SK-N-MC (cell line): ENCODE measurements at places on chromosomes 7 and 10.
A peak's percentile ranks its signal among the peaks of the same experiment; 100 is the strongest.

- no peak for DNase-seq
Observed at GRCh38 chr10:98295907-98296306, 27.9 kb upstream of the LOXL4 start.

DNA sequence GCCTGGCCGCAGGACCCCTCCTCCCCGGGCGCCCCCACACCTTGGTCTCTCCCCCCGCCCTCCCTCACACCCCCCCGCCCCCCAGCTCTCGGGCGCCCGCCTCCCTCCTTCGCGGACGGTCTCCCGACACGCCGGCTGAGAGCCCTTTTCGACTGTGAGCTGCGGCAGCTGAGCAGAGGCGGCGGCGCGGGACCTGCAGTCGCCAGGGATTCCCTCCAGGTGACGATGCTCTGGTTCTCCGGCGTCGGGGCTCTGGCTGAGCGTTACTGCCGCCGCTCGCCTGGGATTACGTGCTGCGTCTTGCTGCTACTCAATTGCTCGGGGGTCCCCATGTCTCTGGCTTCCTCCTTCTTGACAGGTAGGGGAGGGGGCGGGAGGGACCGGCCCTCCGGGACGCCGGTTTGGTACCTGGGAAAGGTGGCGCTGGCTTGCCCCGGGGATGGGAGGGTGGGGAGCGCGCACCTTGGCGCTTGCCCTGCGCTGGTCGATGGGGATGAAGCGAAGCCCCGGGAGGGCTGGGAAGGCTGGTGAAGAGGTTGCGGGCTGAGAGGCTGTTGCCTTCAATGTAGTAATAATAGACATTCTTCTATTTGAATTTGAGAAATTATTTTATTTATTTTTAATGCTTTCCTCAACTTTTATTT, at the start of gene BMPER:
BMPER (plus strand) TSS at position 151 of the 644 bp plus-strand sequence; CDS start at position 226, 75 bp downstream.
- no peak for DNase-seq

- DNase-seq = no peak
Observed at GRCh38 chr7:143910473-143911248, 8.7 kb upstream of the TCAF1 start.

- no peak for DNase-seq
Observed at GRCh38 chr10:34088208-34088794, 726.8 kb downstream of the PARD3 start.

GRCh38 chr7:45160417-45160881, 2.9 kb downstream of the RAMP3 start:
- no peak for DNase-seq

- no peak for DNase-seq
Observed at GRCh38 chr7:126605056-126605455, 647.7 kb downstream of the GRM8 start.

- no peak for DNase-seq
Observed at GRCh38 chr10:127102176-127102575, 94.2 kb downstream of the INSYN2A start.

DNA sequence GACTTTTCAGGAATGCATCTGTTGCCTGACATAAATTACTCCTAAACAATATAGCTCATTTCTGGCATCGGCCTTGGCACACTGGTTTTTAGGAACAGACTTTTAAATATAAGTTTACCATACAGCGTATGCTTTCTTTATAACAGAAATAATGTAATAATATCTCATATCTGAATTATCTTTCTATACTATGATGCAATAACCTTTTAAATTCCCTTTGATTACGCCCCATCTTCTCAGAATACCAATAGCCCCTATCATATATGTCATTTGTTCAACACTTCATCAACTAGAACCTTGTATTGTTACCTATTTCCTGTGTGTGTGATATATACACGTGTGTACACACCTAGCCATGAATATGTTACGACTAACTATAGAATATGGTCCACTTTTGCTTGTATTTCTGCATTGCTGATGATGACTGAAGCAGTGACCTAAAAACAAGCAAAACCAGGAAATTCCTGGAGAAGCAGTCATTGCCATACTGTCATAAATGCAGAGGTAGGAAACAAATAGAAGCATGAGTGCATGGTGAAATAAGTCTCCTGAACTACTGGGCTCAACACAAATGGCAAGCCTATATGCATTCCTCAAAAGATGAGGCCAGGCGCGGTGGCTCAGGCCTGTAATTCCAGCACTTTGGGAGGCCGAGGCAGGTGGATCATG, 618.4 kb upstream of the NRP1 start:
- no peak for DNase-seq

- DNase-seq = no peak
Observed at GRCh38 chr10:24136070-24136469, 72.9 kb upstream of the KIAA1217 start.

DNA sequence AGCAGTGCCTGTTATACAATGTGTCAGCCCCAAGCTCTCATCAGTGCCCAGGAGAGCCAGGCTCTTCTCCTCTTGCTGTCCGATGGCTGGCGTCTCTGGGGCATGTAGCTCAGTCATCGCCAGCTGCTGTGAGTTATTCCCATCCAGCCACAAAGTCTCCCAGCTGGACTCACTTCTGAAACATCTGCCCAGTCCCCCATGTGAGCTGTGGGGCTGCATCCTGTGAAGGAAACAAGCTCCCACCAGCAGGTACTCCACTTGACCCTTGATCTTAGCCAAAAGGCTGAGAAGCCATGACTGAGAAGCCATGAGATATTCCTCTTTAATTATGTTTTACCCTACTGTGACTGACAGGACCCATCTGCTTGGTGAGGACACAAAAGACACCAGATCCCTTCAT, 212.7 kb upstream of the IGFBP3 start:
- DNase-seq = no peak

- no peak for DNase-seq
Observed at GRCh38 chr7:79165225-79165624, 288.2 kb downstream of the MAGI2 start.

DNA sequence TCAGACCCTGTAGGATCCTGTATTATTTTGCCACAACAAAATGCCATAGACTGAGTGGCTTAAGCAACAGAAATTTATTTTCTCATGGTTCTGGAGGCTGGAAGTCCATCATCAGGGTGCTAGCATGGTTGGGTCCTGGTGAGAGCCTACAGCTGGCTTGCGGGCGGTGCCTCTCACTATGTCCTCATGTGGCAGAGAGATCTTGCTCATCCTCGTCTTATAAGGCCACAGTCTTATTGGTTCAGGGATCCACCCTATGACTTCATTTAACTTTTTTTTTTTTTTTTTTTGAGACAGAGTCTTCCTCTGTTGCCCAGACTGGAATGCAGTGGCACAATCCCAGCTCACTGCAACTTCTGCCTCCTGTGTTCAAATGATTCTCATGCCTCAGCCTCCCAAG, 90.9 kb downstream of the LSM5 start:
- no peak for DNase-seq

- DNase-seq = no peak
Observed at GRCh38 chr10:98378722-98379121, 36.3 kb downstream of the PYROXD2 start.

GRCh38 chr7:151276666-151277590, 28.4 kb upstream of the SMARCD3 start:
- DNase-seq = no peak

- DNase-seq = no peak
Observed at GRCh38 chr7:29793507-29793906, 12.8 kb upstream of the WIPF3 start.

- no peak for DNase-seq
Observed at GRCh38 chr7:50335795-50336754, 31.6 kb downstream of the IKZF1 start.

DNA sequence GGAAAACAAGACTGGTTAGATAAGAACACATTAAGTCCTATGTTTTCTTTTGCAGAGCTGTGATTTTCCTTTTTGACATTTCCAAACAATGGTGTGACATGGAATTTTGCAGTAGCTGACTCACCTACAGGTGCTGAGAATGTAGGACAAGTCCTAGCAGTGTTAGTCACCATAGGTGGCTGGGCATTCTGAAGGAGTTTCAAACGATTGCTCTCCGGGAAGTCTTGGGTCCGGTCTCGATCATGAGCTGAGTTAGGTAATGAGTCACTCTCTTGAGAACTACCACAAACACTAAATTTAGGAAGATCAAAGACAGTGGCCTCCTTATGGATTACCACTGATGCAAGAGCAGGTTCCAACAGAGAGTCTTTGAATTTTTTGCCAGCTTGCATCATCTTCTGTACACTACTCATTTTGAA, 3.6 kb downstream of the FIGNL1 start:
- no peak for DNase-seq

- DNase-seq = no peak
Observed at GRCh38 chr7:138238734-138239659, 162.7 kb downstream of the AKR1D1 start.

DNA sequence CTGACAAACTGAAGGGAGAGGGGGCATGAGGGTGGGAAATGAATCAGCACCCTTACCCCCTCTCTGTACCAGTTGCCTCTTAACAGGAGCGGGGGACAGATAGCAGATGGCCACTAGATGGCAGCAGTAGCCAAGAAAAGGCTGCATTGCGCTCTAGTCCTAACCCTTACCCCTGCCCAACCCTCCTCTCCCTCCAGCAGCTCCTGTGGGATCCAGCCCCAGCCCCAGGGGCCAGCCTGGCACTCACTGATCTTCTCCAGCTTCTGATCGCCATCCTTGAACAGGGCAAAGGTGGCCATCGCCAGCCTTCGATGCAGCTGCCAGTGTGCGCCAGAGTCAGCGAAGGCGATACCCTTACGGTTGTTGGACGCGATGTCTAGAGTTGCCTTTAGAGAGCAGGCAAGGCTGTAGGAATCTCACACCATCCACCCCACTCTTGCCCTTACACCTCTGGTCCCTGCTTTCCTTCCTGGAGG, 2.2 kb downstream of the CYP17A1 start:
- DNase-seq = peak; percentile 10

GRCh38 chr7:95951997-95952795, 179.8 kb downstream of the DYNC1I1 start:
- DNase-seq = no peak

DNA sequence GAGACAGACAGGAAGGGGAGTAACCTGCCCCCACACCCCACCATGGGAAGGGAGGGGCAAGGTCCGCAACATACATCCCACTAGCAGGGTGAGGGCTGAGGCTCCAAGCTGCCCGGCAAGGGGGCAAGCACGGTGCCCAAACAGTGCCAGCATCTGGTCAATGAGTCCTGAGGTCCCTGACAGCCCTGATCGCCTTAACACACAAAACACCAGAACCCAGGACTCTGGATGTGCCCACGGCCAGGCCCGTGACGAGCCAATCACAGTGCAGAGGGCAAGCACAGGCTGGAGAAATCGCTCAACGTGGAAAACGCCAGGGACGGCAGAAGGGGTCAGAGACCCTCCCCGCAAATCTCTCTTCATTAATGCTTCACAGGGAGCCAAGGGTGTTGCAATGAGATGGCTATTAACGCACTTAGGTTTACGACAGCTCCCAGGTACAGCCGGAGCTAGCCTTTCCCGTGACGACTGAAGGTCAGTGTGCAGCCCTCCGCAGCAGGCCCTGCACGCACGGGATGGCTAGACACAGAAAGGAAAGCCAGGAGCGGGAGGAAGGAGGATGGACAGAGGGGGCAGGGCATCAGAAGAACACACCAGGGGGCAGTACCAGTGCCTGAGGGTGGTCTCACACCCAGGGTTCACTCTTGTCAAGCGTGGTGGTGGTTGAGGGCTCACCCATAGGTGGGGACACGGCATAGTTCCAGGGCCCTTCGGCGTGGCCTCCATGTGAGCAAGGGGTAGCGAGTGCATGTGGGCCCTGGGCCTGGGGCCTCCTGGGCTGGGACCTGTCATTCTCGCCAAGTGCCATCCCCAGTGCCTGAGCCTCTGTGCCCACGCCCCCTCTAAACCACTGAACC, 220.5 kb downstream of the MAD1L1 start:
- DNase-seq = no peak

DNA sequence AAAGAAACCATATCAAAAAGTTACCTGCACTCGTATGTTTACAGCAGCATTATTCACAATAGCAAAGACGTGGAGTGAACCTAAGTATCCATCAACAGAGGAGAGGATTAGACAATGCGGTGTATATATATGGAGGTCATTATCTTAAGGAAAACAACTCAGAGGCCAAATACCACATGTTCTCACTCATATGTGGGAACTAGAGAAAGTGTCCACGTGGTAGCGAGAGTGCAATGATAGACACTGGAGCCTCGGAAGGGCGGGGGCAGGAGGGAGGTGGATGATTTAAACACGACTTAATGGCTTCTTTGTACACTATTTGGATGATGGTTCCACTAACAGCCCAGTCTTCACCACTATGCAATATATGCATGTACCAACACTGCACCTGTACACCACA, 40.1 kb upstream of the RNF32 start:
- DNase-seq = no peak

GRCh38 chr10:132397036-132397541, at the start of gene PWWP2B:
Gene PWWP2B, plus strand, starts transcription at chr10:132397200. Its CDS starts 27 bp downstream, at chr10:132397227.
- DNase-seq = no peak

GRCh38 chr10:123583639-123584418, 82.3 kb upstream of the GPR26 start:
- no peak for DNase-seq

GRCh38 chr7:135430626-135431025, 79.3 kb downstream of the CNOT4 start:
- DNase-seq = no peak

DNA sequence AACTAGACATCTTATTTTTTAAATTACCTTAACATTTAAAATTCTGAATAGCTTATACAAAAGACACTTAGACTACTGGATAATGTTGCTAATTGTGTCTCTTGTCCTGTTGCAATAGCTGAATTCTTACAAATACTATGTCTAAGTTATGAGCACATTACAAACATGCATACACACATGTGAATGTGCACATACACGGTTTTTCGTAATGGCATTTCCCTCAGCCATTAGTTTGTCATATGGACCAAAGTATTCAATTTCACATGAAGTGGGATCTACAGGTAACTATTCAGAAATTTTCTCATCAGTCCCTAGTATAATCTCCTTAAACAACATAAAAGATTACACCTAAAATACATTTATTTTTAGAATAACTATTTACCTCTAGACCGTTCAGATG, 178.6 kb upstream of the BET1 start:
- DNase-seq = no peak

DNA sequence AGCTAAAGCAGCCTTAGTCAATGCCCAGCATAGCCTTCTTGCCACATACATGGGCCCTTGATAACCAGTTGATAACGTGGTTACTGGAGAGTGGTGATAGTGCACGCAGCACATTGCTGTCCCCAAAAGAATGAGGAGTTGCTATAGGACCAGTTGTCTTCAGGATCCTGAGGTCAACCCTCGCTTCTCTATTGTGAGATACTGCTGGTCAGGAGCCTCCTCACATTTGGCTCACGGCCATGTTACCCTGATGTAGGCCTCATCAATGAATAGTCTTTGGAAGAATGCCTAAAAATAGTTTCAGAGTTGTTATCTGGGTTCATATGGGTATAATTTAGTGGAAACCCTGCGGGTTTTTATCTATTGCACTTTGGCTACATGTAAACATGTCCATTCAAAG, 230.7 kb downstream of the VTI1A start:
- no peak for DNase-seq

- DNase-seq = peak; percentile 53
Observed at GRCh38 chr10:117503244-117504205, 39.0 kb upstream of the EMX2 start.

- no peak for DNase-seq
Observed at GRCh38 chr7:45456747-45457524, 117.2 kb upstream of the ADCY1 start.

- DNase-seq = no peak
Observed at GRCh38 chr7:76292213-76292573, 10.3 kb upstream of the HSPB1 start.

- no peak for DNase-seq
Observed at GRCh38 chr7:96253441-96253840, 68.5 kb downstream of the SLC25A13 start.

GRCh38 chr10:119360181-119360921, 153.0 kb downstream of the GRK5 start:
- no peak for DNase-seq

GRCh38 chr10:120022357-120022756, 129.8 kb downstream of the SEC23IP start:
- DNase-seq = no peak

- no peak for DNase-seq
Observed at GRCh38 chr10:30557884-30558283, 71.7 kb downstream of the LYZL2 start.
